ENCODE measurements at places on chromosomes 2 and 18. TPM values are rescaled to one million over a fixed set of nuclear protein-coding genes. Genes with fewer than 3 reads are reported as not detected.

DNA sequence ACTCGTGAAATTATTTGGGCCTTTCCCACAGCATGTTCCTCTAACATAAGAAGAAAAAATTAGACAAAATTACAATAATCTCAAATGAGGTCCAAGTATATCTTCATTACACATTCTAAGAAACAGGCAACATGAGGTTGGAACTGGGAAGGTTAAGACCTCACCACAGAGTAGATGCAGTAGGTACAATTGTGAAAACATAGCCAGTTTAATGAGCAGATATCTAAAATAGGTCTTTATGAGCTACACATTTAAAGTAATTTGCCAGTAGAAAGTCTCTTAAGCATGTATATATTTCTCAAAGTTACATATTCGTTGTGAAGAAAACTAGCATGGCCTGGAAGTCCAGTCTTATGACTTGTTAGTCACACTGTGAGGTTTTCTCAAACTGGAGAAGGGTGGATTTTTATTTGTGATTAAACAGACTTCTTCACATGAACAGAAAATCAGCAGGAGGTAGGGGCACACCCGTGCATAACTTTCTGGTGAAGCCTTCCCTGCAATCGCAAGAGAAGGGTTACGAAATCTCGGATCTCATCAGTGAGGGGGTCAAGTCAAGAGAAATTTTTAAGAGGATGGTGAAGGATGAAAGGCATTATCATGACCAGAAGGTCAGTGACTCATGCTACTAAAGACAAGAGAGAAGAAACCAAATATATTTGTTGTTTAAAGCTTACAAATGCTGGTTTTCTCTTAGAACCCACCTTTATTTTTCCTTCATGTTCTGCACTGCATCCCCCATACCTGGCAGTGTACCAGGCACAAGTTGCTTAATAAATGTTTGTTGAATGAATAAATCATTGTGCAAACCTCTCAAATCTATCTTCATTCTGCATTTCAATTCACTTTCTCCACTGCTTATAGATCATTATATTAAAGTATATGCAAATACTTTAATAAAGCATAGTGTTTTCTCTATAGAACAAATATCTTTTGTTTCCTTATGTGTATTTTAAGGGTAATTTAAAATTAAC is 5.1 kb upstream of the RAB27B start:
- DNase-seq, result no peak

- no peak for DNase-seq
Measured at GRCh38 chr2:98909317-98910211, 26.5 kb downstream of the CRACDL start.

DNA sequence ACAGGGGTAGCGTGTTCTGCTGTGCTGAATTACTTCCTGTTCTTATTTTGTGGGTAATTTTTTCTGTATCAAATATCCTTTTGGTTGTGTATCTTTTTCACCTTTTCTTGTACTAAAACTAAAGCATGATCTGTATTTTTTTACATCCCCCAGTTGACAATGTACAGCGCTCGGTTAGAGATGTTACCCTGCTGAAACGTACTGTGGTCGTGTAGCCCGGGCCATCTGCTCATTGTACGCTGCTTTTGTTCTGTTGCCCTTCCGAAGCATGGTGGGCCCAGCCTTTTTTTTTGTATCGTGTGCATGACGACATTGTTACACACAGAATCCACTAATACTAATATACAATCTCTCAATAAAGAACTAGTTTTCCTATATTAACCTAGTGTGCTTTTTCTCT is 233.1 kb downstream of the HAUS1 start:
- DNase-seq, result no peak

DNA sequence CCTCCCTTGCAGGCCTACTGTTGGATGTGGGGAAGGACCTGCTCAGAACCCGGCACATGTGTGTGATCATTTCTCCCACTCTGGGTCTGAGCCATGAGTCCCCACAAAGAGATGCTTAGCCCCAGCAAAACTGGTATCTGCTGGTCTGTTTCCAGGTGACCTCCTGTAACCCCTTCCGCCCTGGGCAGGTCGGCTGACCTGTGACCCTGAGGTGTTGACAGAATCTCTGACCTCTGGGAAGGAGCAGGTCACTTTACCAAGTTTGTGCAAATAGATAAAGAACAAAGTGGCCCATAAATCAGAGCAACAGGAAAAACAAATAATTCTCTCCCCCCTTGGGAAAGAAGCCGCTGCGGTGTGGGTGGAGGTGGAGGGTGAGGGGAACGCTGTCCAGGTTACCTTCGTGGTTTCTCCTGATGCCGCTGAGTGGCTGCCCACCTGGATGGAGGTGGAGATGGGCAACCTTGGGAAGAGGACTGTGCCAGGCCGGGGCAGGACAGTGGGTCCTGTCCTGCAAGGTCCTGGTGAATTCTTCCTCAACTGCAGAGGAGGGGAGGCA is 174.0 kb upstream of the MYCN start:
- DNase-seq, result no peak

DNA sequence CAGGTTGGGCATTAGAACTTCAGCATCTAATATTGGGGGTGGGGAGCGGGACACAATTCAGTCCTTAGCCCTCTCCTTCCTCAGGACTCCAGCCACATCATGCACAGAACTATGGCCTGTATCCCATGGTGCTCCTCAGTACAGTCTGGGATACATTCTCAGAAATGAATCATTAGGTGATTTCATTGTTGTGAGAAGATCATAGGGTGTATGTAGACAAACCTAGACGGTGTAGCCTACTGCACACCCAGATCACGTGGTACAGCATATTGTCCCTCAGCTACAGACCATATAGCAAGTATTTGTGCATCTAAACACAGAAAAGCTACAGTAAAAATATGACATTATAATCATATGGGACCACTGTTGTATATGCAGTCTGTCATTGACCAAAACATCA is 23.2 kb upstream of the IMP4 start:
- no peak for DNase-seq

GRCh38 chr18:22203536-22204213 is 34.3 kb downstream of the GATA6 start:
- no peak for DNase-seq

DNA sequence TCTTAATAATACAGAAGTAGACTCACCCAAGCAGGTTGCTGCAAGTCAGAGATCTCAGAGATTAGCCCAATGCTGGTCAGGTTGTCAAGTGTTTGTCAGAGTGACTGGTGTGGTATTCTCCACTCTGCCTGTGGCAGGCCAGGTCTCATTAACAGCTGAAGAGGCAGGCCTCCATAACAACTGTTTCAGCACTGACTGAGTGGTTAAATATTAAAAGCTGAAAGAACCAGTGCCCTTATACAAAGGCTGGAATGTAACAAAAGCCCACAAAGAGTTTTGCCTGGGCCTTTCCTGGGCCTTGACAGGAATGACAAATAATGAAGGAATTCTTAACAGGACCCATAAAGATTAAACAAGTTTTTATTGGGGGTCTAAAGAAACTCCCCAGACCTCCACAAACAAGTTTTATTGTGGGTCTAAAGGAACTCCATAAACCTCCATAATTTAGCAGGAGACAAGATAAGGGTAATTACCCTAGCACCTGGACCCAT is 26.8 kb downstream of the SULT1C2 start:
- DNase-seq, result no peak

DNA sequence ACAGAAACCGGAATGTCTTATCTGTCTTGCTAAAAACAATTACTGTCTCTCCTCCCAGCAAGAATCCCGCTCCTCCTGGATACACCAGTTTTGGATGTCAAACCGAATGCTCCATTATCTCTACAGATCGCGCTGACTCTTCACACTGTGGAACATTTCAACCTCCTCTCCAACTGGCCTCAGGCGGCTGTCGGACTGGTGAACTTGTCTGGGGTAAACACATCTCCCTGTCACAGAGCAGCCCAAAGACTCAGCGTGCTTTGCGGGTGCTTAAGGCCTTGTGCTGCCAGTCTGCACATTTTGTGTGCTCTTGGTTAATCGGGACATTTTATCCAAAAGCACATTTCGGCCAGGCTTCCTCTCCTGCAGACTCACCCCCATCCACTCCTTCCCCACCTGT is 173.1 kb downstream of the ICOS start:
- DNase-seq, result no peak

- no peak for DNase-seq
Measured at GRCh38 chr2:85221067-85221691, 88.0 kb downstream of the TCF7L1 start.

DNA sequence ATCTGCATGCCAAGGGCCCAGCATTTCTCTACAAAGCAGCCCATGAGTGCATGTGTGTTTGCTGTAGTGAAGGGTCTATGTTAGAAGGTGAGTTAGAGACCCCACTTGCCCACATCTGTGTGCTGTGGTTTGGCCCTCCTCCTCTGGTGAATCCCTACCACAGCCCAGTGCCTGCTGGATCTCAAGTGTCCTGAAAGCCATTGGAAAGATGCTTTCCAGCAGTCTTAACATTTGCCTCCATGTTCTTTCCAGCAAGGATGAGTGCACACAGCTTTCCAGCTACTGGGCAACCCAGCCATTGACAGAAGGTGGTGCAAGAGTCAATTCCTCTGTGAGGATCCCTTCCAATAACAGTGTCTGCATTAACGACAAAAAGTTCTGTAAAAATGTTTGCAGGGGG is 13.6 kb downstream of the CRIM1 start:
- DNase-seq, result no peak

DNA sequence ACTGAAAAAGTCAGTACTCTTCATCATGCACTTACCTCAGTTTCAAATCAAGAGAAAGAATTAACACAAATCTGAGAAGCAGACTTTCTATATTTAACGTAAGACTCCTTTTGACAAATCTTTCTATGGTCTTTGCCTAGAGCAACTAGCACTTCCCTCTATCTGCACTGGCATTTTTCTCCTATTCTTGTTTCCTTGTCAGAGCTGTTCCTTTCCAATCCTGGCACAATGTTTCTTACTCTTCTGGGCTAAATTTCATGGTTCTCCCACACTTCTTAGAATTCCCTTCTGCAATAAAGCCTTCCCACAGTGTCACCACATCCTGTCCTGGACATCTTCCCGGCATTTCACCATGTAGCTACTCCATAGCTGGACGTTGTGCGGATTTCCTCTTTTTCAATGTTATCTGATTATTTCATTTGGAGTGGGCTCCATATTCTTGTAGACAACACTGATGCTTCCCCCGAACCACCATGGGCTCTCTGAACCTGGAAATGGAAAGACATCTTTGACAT is 144.7 kb upstream of the CTNNA2 start:
- no peak for DNase-seq

DNA sequence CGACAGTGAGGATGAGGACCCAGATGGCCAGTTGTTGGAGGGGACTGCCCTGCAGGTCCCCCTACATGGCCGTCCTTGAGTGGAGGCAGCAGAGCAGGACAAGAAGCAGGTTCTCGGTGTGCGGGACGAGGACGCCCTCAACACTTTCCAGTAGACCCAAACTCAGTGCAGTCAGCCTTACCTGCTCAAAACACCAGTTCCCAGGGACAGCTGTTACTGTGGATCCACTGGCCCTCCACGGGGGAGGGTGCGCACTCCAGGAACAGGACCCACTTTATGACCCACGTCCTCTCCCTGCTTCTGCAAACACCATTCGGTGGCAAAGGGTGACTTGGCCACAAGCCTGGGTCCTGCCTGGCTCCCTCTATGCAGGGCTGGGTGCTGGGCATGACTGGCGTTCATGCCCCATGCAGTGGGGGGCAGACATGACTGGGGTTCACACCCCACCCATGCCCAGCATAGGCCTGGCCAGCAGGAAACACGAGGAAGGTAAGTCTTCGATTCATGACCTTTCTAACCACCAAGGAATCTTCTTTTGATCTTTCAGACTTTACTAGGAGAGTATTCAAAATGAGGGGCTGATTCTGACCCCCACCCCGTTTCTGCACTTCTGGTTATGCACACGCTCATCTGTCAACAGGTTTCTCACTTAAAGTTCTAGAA is 233.7 kb downstream of the HDAC4 start:
- DNase-seq, result no peak

GRCh38 chr2:176082824-176083751 is 674 bp downstream of the EVX2 start:
- no peak for DNase-seq

- DNase-seq, result no peak
Measured at GRCh38 chr2:129759472-129760010, 219.9 kb upstream of the RAB6C start.

GRCh38 chr2:14270036-14270582 is 362.4 kb upstream of the LRATD1 start:
- DNase-seq, result no peak

DNA sequence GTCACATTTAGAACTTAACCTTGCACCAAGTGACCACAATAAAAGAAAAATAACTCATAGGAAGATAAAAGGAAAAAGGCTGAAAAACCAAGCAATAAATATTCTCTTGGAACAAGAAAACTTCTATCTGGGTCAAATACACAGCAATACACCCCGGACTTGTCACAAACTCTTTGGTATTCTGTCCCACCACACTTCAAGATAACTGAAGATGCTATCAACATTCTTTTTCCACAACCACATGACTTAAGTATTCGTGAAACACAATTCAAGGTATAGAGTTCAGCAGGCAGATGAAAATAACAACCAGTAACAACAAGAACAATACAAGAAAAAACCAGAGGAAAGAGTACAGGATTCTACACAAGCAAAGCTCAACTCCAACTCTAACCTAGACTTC is 18.0 kb downstream of the MBD2 start:
- DNase-seq, result no peak

Gene ANXA4
- polyA plus RNA-seq, result 4.9 TPM

Gene EMX1
- polyA plus RNA-seq, result not detected

Gene ZCCHC2
- polyA plus RNA-seq, result 2.6 TPM

Gene DPP4
- polyA plus RNA-seq, result 77.4 TPM

Gene AQP12B
- not detected for polyA plus RNA-seq

Gene NT5C1B
- polyA plus RNA-seq, result 0.39 TPM

Gene MC5R
- not detected for polyA plus RNA-seq

Gene CHST9
- polyA plus RNA-seq, result not detected

All from naive thymus-derived CD4-positive, alpha-beta T cell (primary cell).